Cardiac muscle cell (in vitro differentiated cells and primary cell): ENCODE measurements at places on chromosomes 11 and 22. TPM values are rescaled to one million over a fixed set of nuclear protein-coding genes. Genes with fewer than 3 reads are reported as not detected.

SCGB1C1 gene
- not detected in 2 replicates for polyA plus RNA-seq

BACE1 gene
- polyA plus RNA-seq, result 9.8 and 13.4 TPM in 2 replicates

- no peak for DNase-seq
Observed at GRCh38 chr22:28024422-28024888, 105.4 kb upstream of the PITPNB start.

GRCh38 chr11:2933375-2934020 lies 4.3 kb upstream of the PHLDA2 start:
- DNase-seq, result no peak

GRCh38 chr11:827146-827896 lies 398 bp upstream of the CRACR2B start:
- peak; percentile 67 for DNase-seq

- no peak for DNase-seq
Observed at GRCh38 chr11:14245444-14245843, 113.5 kb downstream of the RRAS2 start.

DNA sequence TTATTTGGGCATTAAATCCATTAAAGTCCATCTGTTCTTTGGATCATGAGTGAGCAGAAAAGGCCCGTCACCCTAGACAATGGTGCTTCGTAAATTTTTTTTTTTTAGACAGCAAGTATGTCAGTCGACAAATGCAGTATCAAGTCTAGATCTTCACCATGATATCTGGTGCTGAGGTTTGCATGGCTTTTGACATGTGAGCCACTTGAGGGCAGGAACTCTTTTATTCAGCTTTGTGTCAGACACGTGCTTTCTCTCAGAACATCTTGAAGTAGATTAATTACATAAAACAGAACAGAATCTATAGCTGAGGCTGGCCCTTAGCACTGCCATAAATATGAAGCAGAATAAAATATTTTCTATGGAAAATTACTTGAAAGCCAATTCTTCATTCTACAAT lies 62.9 kb upstream of the CARD18 start:
- no peak for DNase-seq

GRCh38 chr11:65778901-65779668 lies 1.7 kb downstream of the AP5B1 start:
- no peak for DNase-seq

DNA sequence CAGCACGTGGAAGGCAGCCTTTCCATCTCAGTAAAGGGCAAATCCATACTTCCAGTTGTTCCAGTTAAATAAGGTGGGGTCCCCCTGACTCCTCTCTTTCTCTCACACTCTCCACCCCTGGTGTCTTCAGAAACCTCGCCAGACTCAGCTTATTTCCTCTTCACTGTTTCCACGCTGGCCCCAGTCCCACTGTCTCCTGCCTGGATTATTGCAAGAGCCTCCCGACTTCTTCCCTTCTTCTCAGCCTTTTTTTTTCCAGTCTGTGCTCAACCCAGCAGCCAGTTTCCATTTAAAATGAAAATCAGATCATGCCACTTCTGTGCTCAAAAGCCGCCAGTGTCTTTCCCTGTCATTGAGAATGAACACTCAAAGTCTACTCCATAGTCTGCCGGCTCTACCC lies 131.4 kb downstream of the PKNOX2 start:
- DNase-seq, result no peak
